ENCODE measurements at places on chromosomes 5 and 9.

DNA sequence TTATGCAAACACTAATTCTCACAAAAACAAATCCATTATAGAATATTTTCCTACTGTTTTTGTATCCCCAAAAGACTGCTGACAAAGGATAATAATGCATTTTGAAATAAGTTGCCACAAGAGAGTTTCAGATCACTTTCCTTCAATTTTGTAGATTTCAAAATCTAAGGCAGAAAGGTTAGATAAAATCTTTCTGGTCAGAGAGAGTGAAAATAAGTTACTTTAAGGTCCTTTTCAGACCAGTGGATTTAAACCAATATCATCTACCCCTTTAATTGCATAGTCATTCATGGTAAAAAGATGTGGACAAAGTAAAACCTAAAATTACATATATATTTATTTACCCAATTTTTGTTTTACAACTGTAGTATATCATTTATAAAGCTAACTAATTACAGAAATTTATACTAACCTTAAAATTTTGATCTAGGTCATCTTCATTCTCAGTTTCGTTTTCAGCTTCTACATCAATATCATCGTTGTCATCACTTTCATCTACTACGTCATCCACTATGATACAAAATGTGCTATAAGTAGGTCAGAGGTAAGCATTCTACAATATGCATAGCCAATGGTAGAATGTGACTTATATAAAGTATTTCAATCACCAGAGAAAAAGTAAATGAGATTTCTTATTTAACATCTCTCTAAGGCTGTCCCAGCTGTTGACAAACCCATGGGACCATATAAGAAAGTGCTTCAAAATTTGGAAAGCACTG is 95.7 kb downstream of the AGTPBP1 start:
- DNase-seq, result no peak

- no peak for DNase-seq
Measured at GRCh38 chr9:108913391-108913790, 20.5 kb downstream of the ELP1 start.

DNA sequence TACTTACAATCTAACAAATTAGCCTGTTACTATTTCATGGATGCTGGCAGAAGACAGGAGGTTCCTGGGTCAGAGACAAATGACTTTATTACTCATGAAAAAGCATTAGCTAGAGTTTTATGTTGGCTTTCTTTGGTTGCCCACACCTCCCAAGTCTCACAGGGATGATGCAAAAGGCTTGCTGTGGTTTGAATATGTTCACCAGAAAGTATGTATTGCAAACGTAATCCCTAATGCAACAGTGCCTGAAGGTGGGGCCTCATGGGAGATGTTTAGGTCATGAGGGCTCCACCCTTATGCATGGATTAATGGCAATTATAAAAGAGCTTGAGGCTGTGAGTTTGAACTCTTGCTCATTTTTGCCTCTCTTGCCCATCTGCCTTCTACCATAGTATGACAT is 28.5 kb downstream of the DPYSL3 start:
- no peak for DNase-seq

DNA sequence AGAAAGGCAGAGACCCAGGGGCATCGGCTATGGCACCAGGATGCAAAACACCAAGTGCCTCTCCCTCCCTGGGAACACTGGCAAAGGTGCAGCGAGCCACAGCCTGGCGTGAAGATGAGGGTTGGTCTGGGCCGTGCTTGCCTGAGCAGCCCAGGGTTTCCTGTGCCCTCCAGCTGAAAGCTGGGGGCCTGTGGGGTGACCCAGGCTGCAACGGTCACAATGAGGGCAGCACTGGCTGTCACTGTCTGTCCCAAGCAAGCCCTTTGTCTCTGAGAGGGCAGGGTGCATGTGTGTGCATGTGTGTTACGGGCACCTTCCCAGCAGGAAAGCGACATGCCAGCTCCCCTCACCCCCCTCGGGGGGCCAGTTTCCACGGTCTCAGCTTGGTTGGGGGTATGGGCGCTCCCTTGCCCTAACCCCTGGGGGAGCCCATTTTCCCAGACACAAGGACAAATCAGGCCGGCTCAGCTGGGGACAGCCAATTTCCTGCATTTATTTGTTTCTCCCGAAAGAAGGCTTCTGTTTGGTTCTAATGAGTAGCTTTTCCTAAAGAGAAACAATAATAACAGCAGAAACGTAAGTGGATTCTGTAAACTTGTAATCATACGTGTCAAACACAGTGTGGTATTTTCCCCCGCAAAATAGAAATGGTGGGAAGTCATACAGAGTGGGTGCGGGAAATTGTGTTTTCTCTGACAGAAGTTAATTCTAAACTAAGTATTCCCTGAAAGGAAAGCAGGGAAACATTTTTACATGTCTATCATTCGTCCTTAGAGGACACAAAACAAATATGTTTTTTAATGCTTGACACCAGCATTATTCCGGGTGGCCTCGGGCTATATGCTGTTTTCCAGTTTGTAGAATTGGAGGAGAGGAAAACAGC is 21.3 kb downstream of the MRPL36 start:
- no peak for DNase-seq

GRCh38 chr9:38414040-38414723 is 10.1 kb downstream of the IGFBPL1 start:
- no peak for DNase-seq

GRCh38 chr9:33852216-33852826 is 35.4 kb downstream of the UBE2R2 start:
- DNase-seq, result peak; percentile 67

DNA sequence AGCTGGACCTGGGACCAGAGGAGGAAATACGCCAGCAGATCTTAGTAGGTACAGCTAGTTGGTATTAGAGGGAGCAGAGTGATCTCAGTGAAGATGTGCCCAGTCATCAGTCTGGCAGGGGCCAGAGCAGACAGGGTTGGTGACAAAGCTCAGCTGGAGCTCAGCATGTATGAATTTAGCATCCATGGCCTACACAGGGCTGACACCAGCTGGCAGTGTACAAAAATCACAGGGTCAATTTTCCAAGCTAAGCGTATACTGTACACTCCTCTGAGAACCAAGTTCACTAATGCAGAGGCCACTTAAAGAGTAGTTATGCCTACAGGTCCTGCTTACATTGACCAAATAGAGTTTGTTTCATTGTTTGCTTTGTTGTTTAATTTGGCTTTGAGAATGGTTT is 146.6 kb downstream of the SLC24A2 start:
- no peak for DNase-seq

DNA sequence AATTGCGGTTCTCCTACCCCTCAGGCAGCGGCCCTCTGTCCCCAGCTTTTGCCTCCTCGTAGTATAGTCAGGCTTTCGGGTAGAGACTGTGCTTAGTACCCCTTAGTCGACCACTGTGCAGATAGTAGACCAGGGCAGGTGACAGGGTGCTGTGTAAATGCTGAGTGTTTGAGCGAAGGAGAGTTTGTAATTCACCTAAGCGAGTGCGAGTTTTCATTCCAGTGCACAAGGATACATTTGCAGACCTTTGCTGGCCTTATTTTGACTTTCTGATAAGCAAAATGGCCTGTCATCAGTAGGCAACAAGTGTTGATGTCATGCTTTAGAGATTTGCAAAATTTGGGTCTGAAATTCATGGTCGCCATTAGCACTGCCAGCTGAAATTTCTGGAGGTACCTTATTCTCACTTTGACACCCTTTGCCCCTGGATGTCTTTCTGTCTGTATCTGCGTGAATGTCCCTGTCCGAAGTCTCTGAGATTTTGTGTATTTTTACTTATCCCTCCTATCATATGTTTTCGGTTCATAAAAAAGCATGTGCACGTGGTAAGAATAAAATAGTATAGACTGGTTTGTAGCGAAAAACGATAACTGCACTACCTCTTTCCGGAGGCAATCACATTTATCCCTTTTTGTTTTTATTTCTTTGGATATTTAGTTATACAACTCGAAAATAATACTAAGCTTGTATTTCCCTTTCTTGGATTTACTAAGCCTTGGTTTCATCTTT is 1.9 kb downstream of the LMNB1 start:
- no peak for DNase-seq

DNA sequence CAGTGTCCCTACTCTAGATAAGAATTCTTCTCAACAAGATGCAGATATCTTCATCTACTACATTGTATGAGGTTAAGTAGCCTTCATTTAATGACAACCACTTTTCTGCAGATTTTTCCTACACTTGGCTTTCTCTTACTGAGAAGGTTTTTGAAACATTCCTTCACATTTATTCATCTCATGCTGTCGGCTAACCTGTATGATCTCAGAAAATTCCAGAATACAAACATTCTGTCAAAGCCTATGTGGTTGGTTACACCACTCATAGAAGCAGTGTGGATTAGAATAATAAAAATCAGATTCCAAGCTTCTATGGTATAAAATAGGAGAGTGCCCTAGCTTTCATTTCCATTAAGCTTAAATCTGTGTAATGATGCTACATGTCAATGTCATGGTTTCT is 39.4 kb upstream of the ERCC6L2 start:
- DNase-seq, result no peak

- no peak for DNase-seq
Measured at GRCh38 chr9:134555094-134555650, 86.4 kb upstream of the COL5A1 start.

All from activated CD8-positive, alpha-beta T cell treated with anti-CD3 and anti-CD28 coated beads for 36 hours (primary cell).